ENCODE measurements at places on chromosomes 1 and 21.

DNA sequence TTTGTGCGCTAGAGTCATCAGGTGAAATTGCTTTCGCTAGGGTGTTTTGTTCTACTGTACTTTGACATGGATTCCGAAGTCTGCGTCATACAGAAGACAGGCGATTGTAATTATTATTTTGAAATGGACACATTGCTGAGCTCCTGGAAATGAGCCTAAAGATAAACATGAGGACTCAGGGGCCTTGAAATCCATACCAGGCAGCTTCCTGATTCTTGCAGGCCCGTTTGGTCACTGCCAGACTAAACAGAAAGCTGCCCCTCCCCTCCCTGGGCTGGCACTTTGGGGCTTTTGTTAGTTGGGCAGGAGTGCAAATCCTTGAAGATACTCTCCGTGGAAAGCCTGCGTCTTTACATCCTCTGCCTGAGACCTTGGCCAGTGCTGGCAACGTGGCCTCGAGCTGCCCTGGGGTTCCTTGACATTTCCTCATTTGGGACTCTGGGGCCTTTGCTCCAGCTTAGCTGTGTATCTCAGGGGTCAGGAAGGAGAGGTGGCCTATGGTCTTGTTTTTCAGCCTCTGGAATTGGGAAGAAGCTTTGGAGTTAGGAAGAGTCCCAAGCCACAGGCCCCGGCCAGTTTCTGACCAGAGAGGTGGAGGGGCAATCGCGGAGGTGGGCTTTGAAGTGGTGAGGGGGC lies 26.9 kb upstream of the KCNE2 start:
- DNase-seq, result no peak

DNA sequence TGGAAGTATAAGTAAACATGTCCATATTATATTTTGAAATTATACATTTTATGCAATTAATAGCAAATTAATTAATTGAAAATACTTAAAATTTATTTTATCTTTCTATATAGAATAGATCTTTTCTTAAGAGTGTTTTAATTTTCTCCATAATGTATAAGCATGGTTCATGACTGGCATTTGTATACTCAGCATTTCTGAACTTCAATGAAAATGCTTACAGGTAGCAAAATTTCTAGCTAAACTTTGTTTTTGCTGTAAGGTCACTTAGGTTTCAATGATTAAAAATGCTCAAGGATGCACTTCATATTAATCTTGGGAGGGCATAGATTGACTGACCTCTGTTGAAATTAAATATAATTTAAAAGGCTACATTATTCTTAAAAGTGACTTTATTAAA lies 1108.1 kb downstream of the BRINP3 start:
- no peak for DNase-seq

DNA sequence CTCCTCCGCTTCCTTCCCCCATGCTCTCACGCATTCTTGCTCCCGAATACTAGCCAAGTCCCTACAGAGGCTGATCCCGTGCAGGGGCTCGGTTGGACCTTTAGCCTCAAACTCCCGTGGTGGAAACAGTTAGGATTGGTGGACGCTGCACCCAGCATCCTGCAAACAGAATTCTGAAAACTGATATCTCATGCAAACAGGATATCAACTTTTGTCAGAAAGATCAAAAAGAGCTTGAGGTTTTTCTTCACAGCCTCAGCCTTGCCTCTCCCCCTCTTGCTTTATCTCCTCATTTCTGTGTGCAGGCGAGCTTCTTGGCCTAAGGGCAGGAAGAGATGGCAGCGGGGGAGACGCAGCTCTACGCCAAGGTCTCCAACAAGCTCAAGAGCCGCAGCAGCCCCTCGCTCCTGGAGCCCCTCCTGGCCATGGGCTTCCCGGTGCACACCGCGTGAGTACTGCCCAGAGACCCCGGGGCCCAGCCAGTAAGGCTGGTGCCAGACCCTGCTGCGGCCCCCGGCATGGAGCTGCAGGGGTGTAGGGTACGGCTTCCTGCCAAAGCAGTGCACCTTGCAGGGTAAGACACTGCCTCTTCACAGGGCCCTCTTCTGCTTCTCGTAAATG lies at the start of gene UBASH3A:
UBASH3A (plus strand) TSS at position 292 of the 621 bp plus-strand sequence; CDS start at position 336, 44 bp downstream.
- no peak for DNase-seq

DNA sequence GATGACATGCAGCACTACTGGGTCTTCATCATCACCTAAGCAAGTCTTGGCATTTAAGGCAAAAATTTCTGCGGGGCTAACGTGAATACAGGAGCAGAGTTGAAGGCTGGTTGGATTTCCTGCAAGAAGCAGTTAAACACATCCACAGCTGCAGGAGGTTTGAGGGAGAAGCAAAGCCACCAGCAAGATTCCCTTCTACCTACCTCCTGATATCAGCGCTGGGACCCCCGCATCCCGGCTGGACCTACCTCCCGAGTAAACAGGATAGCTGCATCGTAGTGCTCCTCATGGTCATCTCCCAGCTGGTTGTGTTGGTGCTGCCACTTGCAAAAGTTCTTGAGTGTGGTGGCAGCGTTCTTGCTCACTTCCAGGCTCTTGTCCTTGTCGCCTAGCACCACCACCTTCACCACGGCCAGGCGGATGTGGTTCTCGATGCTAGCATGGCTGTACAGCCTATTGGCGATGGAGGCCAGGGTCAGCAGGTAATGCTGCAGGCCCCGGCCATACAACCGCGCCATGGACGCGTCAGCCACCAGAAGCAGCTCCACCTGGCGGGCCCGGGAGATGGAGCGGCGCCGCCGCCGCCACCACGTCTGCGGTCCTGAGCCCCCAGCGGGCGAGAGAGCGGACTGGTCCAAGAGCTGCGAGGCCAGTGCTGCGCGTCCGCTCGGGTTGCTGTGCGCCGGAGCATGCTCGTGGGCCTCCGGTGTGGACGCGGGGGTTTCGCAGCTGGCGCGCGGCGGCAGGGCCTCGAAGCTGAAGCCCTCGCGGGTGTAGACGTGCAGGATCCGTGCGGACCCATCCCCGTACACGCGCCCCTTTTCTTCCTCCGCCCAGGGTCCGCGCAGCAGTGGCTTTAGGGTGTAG lies 1.6 kb downstream of the ADAMTS5 start:
- DNase-seq, result no peak

DNA sequence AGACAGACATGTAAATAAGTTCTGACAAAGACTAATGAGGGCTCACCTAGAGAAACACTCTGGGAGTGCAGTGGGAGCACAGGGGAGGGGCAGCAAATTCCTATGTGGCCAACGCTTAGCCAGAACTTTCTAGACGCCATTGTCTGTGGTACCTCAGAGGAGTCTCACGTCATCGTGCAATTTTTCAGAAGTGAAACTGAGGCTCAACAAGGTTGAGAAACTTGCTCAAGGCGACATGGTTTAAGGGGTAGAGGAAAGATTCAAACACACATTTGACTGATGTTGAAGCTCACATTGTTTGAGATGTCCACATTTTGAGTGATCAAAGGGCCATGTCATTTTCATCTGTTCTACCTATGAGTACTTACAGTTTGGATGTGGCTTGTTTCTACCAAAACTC lies 152.6 kb upstream of the LMO4 start:
- DNase-seq, result no peak

- DNase-seq, result no peak
Observed at GRCh38 chr1:196393742-196394141, 214.5 kb downstream of the KCNT2 start.

Measured in GOT3 (cell line).